ENCODE measurements at places on chromosomes 6 and 20. TPM values are rescaled to one million over a fixed set of nuclear protein-coding genes. Genes with fewer than 3 reads are reported as not detected.

LY6G5B gene
- 2.8 TPM for total RNA-seq

TAP2 gene
- 11.8 TPM for total RNA-seq

SLC16A10 gene
- 0.93 TPM for total RNA-seq

PSMF1 gene
- 118 TPM for total RNA-seq

SLC32A1 gene
- not detected for total RNA-seq

GRCh38 chr6:133921249-133921859, 31.7 kb upstream of the TBPL1 start:
- peak; percentile 46 for ATAC-seq

- peak; percentile 64 for ATAC-seq
These were observed 306.9 kb downstream of the DHX35 start for GRCh38 chr20:39268981-39269461.

DNA sequence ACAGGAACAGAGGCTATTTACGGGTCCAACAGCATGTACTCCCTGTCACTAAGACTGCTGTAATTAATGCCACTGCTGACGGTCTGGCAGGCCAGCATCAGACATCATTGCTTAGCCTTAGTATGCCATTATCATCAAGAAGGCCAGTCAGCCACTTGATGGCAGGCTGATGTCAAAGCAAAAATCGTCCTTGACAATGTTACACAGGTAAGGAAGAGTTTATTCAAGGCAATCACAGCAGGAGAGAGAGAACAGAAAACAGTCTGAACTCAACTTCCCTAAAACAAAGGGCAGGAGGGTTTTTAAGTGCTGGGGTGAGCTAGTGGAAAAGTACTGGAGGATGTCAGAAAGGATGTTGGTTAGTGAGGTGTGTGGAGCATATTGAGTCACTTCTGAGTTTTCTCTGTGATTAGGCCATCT, 25.1 kb downstream of the FKBP1C start:
- no peak for ATAC-seq

GRCh38 chr6:113381232-113381631, 475.9 kb upstream of the MARCKS start:
- no peak for ATAC-seq

DNA sequence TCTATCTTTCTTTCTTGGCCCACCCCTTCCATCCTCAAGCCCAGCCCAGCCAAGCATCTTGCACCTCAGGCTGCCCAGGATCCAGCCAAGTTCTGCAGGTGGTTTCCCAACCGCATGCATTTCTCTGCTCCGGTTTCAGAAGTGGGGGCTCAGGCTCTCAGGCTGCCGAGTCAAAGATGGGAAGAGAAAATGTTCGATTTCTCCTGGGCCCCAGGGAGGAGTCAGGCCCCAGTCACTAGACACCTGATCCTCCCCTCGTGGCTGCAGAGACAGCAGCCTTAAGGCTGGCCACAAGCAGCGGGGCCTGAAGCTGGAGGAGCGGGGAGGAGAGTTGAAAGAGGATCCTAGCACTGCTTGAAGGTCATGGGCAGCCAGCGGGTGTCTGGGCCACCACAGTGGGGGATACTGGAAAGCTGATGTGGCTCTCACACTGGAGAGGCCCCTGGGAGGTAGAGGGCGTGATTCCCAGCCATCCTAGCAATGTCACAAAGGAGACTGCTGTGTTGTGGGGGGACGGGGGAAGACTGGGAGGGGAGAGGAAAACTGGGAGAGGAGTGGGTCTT, 42.2 kb upstream of the ZFAND3 start:
- no peak for ATAC-seq

DNA sequence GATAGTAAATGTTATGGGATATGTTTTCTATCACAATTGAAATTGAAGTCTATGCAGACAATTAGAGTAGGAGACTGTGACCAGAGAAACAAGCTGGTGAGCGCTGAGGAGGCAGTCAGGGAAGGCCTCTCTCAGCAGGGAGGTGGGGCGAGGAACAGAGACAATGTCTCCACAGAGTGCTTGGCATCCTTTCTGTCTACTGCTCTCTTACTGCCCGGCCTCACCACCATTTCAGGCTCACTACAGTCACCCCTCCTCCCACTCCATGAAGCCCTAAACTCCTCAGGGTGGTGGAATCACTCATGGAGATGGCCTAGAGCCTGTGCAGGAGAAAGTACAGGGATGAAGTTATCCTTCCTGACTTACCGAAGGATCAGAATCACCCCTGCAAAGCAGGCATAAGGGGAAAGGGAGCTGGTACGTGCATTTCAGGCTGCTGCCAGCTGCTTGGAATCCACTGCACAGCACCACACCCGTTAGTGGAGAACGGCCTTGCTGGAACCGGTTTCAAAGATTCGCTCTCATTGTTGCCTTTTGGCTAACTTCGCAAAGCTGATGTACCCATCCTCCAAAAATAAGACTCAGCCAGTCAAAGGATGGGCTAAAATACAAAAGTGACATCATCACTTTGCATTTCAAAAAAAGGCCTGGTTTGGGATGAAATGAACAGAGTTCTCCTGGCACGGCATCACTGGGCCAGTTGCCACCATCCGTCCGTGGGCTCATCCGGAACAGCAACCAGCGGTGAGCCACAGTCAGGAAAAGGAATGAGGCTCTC, 67.3 kb downstream of the SLC22A23 start:
- peak; percentile 48 for ATAC-seq

GRCh38 chr6:123415844-123416468, 220.8 kb downstream of the TRDN start:
- ATAC-seq: no peak

- ATAC-seq: no peak
These were observed 46.3 kb downstream of the OR2B2 start for GRCh38 chr6:27865850-27866356.

- ATAC-seq: no peak
These were observed 13.5 kb upstream of the RAB5IF start for GRCh38 chr20:36591854-36592641.
